Activated T-cell treated with anti-CD3 and anti-CD28 coated beads, Interleukin-2, amount 50 U/mL, for 48 hours (primary cell): ENCODE measurements at places on chromosomes 5 and 9.

- DNase-seq, result peak; percentile 15
Measured at GRCh38 chr5:180787711-180788431, 14.7 kb downstream of the MGAT1 start.

- no peak for DNase-seq
Measured at GRCh38 chr9:80485420-80486250, 913.9 kb downstream of the TLE4 start.

DNA sequence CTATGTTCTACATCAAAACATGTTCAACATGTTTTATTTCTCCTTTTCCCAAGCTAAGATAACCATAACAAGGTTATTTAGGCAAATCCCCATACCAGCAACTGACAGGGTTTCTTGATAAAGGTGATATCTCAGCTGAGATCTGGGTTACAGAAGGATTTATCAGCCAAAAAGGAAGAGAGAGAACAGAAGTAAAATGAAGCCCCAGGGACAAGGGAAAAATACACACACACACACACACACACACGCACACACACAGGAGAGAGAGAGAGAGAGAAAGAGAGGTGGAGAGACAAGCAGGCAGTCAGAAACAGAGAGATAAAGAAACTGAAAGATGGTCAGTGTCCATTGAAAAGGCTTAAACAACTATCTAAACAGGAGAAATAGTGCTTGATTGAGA lies 19.7 kb upstream of the MLLT3 start:
- DNase-seq, result no peak

- no peak for DNase-seq
Measured at GRCh38 chr5:65462139-65462705, 19.5 kb downstream of the ADAMTS6 start.

DNA sequence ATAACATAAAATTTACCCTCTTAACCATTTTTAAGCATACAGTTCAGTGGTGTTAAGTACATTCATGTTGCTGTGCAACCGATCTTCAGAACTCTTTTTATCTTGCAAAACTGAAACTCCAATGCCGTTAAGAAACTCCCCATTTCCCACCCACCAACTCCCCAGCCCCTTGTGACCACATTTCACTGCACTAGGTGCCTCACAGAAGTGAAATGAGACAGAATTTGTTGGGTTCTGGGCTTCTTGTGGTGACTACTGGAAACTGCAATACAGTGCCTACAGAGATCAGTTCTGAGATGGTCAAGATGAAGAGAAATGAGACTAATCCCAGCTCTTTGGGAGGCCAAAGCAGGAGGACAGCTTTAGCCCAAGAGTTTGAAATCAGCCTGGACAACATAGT lies 202.1 kb upstream of the SLC30A5 start:
- DNase-seq, result peak; percentile 49

DNA sequence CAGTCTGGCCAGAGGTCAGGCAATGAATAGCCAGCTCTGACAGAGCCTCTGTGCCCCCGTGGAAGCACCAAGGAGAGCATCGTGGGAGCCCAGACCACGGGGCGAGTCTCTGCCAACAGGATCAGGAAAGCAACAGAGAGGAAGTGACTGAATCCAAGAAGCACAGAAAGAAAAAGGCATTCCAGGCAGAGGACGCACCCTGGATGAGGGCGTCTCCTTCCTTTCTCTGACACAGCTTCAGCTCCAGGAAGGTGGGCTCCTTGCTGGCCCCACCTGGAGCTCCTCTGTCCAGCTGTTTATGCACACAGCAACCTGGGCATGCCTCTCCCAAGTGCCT lies 16.6 kb downstream of the HK3 start:
- no peak for DNase-seq

GRCh38 chr9:133181561-133181960 lies 17.8 kb upstream of the GBGT1 start:
- DNase-seq, result no peak

- DNase-seq, result no peak
Measured at GRCh38 chr5:149267241-149267973, 4.3 kb upstream of the AFAP1L1 start.

GRCh38 chr5:68593211-68593671 lies 377.7 kb downstream of the PIK3R1 start:
- DNase-seq, result no peak

GRCh38 chr5:138461343-138462125 lies 3.7 kb upstream of the EGR1 start:
- DNase-seq, result no peak

DNA sequence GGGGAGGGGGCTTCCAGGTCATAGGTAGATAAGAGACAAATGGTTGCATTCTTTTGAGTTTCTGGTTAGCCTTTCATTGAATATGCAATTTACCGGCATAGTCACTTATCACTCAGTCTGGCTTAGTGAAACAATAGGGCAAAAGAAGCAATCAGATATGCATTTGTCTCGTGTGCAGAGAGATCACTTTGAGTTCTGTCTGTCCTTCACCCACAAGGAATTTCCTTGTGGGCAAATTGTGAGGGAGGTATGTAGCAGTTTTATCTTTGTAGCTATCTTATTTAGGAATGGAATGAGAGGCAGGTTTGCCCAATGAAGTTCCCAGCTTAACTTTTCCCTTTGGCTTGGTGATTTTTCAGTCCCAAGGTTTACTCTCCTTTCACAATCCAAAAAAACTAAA lies 116.1 kb downstream of the TUSC1 start:
- no peak for DNase-seq

DNA sequence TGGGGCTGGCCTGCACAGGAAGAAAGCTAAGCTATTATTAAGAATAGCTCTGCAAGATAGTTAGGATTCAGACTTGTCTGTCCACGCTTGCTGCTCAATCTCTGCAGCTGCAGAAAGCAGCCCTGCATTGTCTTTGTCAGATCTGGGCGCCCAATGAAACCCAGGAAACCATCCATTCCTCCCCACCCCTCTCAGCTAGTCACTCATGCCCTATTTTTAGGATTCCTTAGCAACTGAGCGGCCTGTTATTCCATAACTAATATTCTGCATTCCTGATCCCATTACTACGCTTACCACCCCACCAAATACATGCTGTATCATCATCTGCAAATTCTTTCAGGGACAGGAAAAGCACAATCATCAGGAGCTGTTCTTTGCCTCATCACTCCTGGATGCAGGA lies 52.9 kb upstream of the APC start:
- DNase-seq, result no peak

- no peak for DNase-seq
Measured at GRCh38 chr9:134348404-134349155, 22.3 kb downstream of the RXRA start.

- DNase-seq, result no peak
Measured at GRCh38 chr5:75656311-75657003, 45.2 kb downstream of the ANKDD1B start.

DNA sequence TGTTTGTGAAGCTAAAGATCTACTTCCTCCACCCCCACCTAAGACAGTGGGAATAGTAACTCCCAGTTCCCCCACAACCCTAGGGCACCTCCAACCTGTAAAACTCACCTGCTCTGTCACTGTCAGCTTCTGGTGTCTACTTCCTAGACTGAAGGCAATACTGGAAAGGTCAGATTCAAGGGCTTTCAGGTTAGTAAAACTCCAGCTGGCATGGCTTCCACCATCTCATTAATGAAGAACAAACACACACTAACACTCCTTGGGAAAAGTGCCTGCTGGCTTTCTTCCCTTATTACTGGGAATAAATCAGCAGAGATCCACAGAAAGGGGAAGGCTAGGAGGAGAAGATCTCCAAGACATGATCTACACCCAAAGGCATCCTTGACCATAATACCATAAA lies 109.9 kb downstream of the TMEM174 start:
- DNase-seq, result no peak

DNA sequence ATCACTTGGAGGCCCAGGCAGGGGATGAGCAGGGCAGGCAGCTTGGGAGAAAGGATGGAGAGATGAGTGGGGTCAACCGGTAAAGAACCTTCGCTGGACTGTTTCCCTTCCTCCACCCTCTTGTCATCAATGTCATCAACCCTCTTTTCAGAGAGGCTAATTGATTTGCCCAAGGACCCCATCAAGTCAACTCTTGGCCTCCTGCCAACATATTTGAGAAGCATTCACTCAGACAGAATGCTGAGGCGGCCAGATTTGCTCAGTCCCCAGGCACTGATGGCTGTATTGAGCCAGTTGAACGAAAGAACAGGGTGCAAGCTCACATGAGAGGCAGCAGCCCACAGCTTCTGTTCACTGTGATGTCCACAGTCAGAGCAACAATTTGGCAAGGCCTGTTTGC lies 193.5 kb downstream of the RFK start:
- no peak for DNase-seq

DNA sequence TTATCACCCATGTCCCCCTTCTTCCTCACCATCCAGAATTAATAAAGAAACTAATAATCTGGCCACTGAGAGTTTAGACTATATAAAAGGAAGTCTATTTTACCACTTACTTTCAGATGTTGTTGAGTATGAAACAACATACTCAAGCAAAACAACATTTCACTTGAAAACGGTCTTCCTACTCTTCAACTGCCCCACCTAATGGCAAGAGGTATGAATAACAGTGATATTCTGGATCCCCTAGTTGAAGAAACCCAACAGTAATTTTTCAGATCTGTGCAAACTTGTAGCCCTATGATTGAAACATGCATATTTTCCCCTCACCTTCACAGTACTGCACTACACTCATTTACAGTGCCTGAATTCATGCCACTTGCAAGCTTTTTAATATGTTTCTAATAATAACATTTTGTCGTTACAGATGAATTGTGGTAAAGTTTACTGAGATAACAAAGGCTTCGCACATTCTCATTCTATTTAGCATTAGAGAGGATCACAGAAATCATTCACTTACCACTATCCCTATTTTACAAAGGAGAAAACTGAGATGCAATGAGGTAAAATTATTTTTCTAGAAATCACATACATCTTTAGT lies 267.9 kb upstream of the PDE4D start:
- no peak for DNase-seq

DNA sequence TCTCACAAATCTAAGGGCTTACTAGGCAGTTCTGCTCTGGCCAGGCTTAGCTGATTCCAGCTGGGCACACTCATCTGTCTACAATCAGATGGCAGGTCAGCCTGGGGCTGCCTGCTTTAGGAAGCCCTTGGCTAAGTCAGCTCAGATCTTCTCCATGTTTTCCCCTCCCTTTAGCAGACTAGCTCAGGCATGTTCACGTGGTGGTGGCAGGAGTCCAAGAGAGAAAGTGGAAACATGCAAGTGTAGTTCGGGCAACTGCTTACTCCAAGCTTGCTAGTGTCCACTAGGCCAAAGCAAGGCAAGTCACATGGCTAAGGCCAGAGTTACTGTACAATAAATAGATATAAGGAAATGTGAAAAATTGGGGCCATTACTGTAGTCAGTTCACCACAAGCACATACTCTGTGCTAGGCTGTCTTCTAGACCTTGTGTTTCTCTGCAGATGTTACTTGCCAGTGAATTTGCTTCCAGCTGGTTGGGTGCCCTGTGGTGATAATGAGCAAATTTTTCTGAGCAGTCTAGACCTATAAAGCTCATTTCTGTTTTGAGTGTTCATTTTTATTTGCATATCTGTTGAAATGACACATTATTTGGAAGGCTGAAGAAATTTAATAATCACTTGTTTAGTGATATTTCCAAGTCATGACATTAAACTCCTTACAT lies 38.3 kb downstream of the RECK start:
- no peak for DNase-seq

DNA sequence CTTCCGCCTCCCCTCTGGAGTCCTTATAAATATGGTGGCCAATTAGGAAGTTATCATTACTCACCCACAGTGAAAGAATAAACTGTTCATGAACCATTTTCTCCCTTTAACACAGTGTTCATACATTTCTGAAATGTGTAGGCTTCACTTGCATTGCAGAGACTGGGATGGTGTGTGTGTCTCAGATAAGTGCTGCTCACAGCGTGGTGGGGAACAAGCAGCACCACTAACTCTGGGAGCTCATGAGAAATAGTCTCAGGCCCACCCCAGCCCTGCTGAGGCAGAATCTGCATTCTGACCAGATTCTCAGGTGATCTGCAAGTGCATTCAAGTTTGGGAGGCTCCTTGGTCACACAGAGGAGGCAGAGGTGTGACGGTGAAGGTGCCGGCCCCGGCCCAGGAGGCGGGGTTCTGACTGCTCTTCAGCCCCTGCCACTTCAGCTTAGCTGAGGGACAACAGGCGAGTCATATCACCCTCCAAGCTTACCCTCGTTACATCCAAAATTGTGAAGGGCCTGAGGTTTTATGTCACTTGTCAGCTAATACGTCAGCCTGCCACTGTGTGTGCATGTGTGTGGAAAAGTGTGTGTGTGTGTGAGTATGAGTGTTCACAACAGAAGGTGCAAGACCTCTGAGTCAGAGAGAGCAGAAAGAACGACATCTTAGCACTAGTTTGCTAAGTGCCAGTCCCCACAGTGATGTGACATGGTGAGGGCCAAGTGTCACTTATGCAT lies 34.7 kb downstream of the DAP start:
- peak; percentile 27 for DNase-seq

DNA sequence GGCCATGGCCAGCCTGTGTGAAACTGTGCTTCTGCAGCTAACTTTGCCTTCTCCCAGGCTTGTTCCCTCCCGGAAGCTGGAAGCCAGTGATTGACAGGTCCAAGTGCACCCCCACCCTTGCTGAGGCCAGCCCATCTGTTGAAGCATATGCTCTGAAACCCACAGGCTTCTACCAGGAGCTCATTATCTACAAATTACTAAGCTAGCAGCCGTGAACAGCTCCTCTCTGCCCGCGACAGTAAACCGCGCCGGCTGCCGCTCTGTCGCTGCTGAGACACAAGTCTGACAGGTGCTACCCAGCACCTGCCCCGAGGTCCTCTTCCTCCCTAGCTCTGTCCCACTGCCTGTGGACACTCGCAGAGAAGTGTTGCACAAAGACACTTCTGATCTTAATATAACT lies 490.9 kb downstream of the GADD45G start:
- DNase-seq, result peak; percentile 29

GRCh38 chr9:2676466-2676865 lies 40.8 kb upstream of the KCNV2 start:
- DNase-seq, result no peak

- no peak for DNase-seq
Measured at GRCh38 chr5:180590543-180591310, 572 bp downstream of the SCGB3A1 start.

DNA sequence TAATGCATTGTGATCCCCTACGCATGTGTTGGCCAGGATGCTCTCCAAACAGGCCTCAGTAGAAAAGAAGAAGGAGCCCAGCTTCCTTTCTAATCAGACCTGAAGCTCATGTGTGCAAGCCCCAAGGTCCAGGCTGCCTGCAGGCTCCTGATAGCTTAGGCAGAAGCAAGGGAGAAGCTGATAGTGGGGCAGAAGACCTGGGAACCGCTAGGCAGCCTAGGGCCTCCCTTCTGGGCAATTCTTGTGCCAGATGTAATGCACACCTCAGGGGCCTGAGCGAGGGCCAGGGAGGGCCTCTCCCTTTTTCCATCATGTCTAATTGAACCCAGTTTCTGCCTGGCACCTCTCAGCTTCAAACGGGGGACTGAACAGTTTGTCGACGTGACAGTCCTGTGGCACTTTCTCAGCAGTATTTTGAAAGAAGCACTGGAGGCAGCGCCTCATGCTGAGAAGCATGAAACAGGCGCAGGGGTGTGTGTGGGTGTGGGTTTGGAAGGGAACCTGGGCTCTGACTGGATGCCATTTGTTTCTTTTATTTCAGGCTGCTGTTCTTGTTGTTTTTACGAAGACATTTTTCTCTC lies 212.8 kb downstream of the PIK3R1 start:
- no peak for DNase-seq

GRCh38 chr5:14364576-14365472 lies 216.8 kb upstream of the OTULINL start:
- peak; percentile 34 for DNase-seq
